Activated T-cell treated with anti-CD3 and anti-CD28 coated beads for 48 hours (primary cell): ENCODE measurements at places on chromosomes 1 and 21.

- DNase-seq: no peak
These were observed 20.2 kb upstream of the GNPAT start for GRCh38 chr1:231220801-231221200.

- DNase-seq: no peak
These were observed 28.1 kb downstream of the ZSCAN20 start for GRCh38 chr1:33500547-33500946.

DNA sequence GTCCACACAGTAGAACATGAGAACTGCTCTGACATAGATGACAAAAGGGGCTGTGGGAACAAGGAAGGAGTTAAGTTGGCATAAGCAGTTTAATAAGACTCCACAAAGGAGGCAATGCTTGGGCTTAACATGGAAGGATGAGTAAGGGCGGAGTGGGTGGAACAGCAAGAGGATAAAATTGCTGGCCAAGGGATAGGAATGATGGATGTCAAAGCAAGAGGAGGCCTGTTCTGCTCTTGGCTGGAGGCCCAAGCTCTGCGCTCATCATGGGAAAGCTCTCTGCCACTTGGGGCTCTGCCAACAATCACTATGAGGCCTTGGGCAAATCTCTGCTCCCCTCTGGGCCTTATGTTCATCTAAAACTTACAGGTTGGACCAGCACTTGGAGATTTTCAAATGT is 98.3 kb upstream of the CAMK1G start:
- DNase-seq: no peak

GRCh38 chr1:38004284-38005108 is 818 bp downstream of the FHL3 start:
- no peak for DNase-seq

- DNase-seq: no peak
These were observed 178.4 kb upstream of the ADAMTS5 start for GRCh38 chr21:27145134-27145798.
